Small intestine (tissue), 16 donors: ENCODE measurements at places on chromosomes 7 and 10.

GRCh38 chr10:60937022-60937421, 7.0 kb downstream of the RHOBTB1 start:
- peak; percentile 64 for DNase-seq

GRCh38 chr7:135704698-135705097, 23.3 kb downstream of the SLC13A4 start:
- no peak for DNase-seq

DNA sequence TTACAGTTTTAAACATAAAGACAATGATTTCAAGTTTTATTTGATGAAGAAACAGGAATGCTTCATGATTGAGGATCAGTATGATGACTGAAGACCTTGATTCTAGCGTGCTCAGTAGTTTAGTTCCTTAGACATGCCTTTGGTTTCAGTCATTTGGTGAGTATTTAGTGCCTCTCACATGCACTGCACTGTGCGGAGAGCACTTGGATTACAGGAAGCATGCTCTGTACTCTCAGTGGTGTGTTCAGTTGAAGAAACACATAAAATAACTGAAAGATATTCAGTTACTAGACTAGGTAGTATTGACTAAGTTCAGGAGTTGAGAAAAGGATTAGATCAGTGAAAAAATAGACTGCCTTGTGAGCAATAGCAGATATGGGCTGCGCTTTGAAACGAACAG, 25.5 kb downstream of the RBM17 start:
- no peak for DNase-seq

GRCh38 chr7:25351761-25352160, 123.5 kb upstream of the NPVF start:
- peak; percentile 5 for DNase-seq

- no peak for DNase-seq
These were observed 20.8 kb upstream of the RELN start for GRCh38 chr7:104010052-104010909.

- DNase-seq = no peak
These were observed 1.8 kb upstream of the VAX1 start for GRCh38 chr10:117139581-117140524.

- DNase-seq = no peak
These were observed 52.5 kb downstream of the SCRN1 start for GRCh38 chr7:29937132-29937531.

- no peak for DNase-seq
These were observed 15.0 kb downstream of the PTN start for GRCh38 chr7:137328373-137329120.

- peak; percentile 81 for DNase-seq
These were observed 71.2 kb downstream of the DNMBP start for GRCh38 chr10:99938563-99938962.

- DNase-seq = no peak
These were observed 23.4 kb downstream of the ENTPD7 start for GRCh38 chr10:99682752-99683151.

DNA sequence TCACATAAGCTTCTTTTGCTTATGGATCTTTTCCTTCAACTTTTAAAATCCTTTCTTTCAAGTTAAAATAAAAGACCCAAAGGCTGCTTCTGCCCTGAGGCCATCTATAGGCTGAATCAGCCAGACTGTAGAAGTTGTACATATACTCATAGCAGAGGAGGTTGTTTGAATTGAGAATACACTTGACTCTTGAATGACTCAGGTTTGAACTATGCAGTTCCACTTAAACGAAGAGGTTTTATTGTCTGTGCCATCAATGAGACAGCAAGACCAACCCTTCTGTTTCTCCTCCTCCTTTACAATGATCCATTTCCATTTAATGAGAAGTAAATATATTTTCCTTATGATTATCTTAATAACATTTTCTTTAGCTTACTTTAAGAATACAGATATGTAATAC, 5.8 kb downstream of the ZNF365 start:
- DNase-seq = no peak

- DNase-seq = no peak
These were observed 132.7 kb downstream of the AOAH start for GRCh38 chr7:36591636-36592035.

- DNase-seq = peak; percentile 76
These were observed 11.8 kb upstream of the CAMK2G start for GRCh38 chr10:73886085-73886529.

- no peak for DNase-seq
These were observed 405.5 kb downstream of the ANKRD7 start for GRCh38 chr7:118629898-118630438.

DNA sequence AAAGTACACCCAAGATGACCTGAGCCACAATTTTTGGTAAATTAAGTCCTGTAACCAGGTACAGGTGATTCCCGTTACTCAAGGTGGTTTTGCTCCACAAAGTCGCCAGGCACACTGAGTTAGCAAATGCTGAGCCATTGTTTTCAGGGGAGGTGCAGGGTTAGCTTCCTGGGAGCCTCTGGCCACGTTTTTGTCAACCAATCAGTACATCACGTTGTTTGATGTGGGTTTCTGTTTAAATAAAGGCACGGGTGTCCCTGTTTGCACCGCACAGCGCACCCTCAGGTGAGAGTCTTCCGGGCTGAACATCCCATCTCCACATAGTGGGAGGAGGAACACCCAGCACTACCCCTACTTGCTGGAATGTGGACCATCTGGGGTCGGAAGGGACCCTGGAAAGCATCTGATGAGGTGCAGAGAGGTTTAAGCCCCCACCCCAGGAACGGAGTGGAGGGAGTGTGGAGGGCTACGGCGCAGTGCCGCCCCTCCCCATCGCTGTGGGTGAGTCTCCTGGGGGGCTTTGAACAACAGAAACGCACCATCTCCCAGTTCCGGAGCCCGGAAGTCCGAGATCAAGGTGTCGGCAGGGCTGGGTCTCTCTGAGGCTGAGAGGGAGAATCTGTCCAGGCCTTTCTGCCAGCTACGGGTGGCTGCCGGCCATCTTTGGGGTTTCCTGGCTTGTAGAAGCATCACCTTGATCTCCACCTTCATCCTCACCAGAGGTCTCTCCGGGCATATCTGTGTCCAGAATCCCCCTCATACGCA, 42.5 kb downstream of the PRKAG2 start:
- no peak for DNase-seq

GRCh38 chr10:95542761-95543160, 18.4 kb downstream of the SORBS1 start:
- no peak for DNase-seq

DNA sequence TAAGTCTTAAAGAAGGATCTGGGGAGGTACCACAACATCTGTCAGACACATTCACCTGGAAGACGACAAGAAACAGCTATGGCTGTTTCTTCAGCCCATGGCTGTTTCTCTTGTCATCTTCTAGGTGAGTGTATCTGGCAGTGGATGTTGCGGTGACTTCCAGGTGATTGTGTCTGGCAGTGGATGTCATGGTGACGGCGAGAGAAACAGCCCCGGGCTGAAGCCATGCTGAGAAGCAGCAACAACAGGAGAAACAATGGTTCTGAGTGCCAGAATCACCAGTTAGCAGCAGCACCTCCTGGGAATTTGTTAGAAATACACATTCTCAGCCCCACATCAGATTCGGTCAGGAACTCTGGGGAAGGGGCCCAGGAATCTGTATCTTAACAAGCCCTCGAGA, 68.6 kb upstream of the SYPL1 start:
- no peak for DNase-seq

DNA sequence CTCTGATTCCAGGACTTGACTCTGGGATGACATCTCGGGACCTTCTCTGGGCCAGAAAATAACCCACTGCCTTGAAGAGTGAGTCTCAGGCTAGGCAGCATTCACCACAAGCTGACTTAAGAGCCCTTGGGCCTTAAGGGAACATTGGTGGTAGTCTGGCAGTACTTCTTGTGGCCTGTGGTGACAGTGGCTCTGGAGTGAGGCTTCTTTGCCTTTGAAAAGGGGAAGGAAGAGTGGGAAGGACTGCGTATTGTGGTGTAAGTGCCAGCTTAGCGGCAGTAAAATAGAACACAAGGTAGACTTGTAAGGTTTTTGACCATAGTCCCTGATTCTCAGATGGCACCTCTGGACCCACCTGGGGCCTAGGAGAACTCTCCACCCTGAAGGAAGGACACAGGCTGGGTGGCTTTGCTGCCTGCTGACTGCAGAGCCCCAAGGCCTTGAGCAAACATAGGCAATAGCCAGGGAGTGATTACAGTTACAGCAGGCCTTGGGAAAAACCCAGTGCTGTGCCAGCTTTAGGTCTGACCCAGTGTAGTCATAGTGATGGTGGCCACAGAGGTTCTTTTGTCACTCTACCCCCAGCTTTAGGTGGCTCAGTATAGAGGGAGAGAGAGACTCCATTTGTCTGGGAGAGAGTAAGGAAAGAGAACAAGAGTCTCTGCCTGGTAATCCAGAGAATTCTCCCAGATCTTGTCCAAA, 483.9 kb downstream of the SH2D4B start:
- DNase-seq = no peak

DNA sequence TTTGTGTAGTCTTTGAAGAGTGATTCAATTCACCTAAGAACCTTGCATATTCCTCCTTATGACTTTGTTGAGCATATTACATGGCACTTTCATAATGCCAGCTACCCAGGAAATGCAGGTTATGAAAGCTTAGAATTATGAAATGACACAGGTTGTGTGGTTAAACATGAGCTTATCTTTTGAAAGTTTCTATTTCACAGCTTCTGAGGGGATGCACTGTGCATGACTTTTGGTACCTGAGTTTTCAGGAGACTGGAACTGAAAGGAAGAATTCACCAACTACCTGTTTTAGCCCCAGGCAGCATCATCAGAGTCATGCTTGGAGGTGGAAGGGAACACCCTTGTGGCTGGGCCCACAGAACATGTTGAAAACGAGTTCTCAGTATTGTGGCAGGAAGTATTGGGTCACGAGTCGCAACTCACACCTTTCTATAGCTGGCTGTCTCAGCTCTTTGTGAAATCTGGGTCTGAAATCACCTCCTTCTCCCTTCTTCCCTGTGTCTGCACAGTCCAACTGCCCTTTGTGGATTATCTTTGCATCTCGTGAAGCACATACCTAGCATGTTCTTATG, 228.2 kb downstream of the PTEN start:
- DNase-seq = peak; percentile 66

DNA sequence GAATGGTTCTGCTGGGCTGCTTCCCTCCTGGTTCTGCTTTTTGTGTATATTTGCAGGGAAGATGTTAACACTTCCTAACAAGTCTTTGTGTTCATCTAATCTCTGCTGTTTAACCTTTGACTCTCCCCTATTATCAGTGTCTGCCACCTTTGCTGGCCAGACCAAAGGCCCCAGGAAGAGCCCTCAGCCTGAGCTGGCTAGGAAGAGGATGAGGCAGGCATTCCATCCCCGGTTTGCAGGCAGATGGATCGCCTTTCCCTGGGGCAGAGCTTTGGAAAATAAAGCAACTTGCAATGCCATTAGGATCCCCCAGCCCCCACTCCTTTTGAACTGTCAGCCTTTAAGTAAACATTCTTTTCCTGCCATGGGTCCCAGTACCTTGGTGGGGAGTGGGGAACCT, 19.0 kb downstream of the DPCD start:
- DNase-seq = no peak

- no peak for DNase-seq
These were observed 7.0 kb downstream of the EIF3A start for GRCh38 chr10:119073584-119073983.

DNA sequence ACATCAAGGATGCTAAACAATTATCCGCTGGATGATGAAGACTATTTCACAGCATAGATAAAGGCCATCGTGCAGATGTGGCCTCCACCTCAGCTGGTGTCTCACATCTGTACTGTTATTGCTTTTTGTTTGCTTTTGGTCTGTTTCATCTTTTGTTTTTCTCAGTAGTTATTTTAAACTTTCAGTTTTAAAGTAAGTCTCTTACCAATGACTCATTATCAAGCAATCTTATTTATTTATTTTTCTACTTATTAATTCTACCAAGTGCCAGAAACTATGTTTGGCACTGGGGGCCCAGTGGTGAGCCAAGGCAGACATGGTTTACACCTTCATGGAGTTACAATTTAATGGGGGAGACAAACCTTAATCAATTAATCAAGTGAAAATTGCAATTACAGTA, 250.9 kb upstream of the TMEM72 start:
- no peak for DNase-seq

DNA sequence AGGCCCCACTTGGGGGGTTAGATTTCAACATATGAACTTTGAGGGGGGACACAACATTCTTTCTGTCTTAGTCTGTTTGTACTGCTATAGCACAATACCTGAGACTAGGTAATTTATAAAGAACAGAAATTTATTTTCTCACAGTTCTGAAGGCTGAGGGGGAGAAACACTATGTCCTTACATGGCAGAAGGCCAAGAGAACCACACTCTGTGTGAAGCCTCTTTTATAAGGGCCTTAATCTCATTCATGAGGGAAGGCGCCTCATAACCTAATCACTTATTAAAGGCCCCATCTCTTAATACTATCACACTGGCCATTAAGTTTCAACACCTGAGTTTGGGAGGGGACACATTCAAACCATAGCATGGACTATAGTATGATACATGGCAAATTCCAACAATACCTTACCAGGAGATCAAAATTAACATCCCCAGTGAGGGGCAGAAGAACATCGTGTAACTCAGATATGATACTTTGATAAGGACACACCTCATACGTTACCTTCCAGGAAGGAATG, 9.3 kb upstream of the PDLIM1 start:
- DNase-seq = no peak

DNA sequence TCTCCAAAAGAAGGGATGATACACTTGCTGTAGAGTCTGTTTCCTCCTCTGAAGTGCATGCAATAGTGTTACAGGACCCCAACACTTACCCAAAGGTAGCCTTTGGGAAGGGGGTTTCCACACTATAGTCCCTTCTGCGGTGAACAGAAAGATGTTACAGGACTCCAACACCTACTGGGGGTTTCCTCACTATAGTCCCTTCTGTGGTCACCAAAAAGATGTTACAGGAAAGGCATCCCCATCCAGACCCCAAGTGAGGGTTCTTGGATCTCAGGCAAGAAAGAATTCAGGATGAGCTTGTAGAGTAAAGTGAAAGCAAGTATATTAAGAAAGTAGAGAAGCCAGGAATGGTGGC, 69.2 kb upstream of the PIK3CG start:
- DNase-seq = no peak

- DNase-seq = no peak
These were observed 23.4 kb upstream of the SMIM30 start for GRCh38 chr7:113141803-113142202.

DNA sequence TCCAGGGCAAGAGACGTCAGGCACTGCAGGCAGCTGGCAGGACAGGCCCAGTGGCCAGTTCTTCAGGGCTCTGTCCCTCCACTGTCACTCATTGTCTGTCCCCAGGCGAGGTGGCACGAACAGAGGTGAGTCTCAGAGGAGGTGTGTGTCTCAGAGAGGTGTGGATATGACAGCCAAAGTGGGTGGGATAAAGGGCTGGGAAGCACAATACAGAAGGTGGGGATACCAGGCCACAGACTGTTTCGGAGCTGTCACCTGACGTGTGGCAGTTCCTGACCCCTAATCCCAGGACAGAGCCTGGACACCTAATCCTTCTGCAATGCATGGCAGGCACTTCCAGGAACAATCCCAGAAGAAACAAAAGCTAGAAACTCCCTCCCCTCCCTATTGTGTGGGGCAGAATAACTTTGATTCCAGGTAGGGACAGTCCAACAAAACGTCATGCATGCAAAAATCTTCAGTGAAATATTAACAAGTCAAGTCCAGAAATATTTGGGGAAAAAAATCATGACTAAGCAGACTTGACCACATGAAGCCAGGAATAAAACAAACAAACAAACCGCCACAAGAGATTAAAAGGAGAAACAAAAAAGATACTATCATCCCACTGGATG, 11.6 kb downstream of the KLRG2 start:
- DNase-seq = no peak
